HFFc6 (cell line): ENCODE measurements at places on chromosomes 7 and 10. TPM values are rescaled to one million over a fixed set of nuclear protein-coding genes. Genes with fewer than 3 reads are reported as not detected.
A peak's percentile ranks its signal among the peaks of the same experiment; 100 is the strongest.

CLCN1 gene
- not detected in 3 replicates for total RNA-seq

- H3K27ac ChIP-seq, result no peak overlapping the region
- no peak overlapping the region for H3K4me3 ChIP-seq
- H3K27me3 ChIP-seq, result no peaks in the 10 kb centered on the region; the same call in 1 of the 2 replicates
- no peaks in the 10 kb centered on the region for H3K36me3 ChIP-seq
Measured at GRCh38 chr7:142542105-142542504, 207.2 kb upstream of the PRSS1 start.

- no peak for DNase-seq
- no peaks in the 10 kb centered on the region for H3K36me3 ChIP-seq
- no peak overlapping the region for H3K27ac ChIP-seq
- peaks cover 1% of the 10 kb centered on the region for H3K27me3 ChIP-seq
Measured at GRCh38 chr10:86298501-86299001, 68.0 kb downstream of the GRID1 start.

ENKUR gene
- total RNA-seq, result 0.14 to 0.18 TPM (median 0.17 TPM) in 3 replicates

- peak within 1 kb of the TSS; percentile 43 for H3K4me3 ChIP-seq
- DNase-seq, result peak; percentile 15
- no peaks in the 10 kb centered on the region for H3K4me1 ChIP-seq
- H3K36me3 ChIP-seq, result no peaks in the 10 kb centered on the region
- H3K27me3 ChIP-seq, result no peaks in the 10 kb centered on the region
- H3K27ac ChIP-seq, result no peak within 1 kb of the TSS
Measured at GRCh38 chr7:50092579-50093491, at the start of gene ZPBP. Gene ZPBP (minus strand): TSS chr7:50093246. CDS start chr7:50093194, 52 bp downstream.

HYAL4 gene
- not detected in 3 replicates for total RNA-seq

SFMBT2 gene
- total RNA-seq, result 0.05 to 0.12 TPM (median 0.05 TPM) in 3 replicates

- H3K27me3 ChIP-seq, result peaks cover 8% of the 10 kb centered on the region
- H3K36me3 ChIP-seq, result no peaks in the 10 kb centered on the region
- no peak for DNase-seq
- no peak overlapping the region; the same call in 1 of the 2 replicates for H3K27ac ChIP-seq
- H3K4me3 ChIP-seq, result no peak overlapping the region
- H3K4me1 ChIP-seq, result peaks cover 48% of the 10 kb centered on the region
Measured at GRCh38 chr10:46314071-46314470, 27.3 kb downstream of the ANTXRL start.

DNA sequence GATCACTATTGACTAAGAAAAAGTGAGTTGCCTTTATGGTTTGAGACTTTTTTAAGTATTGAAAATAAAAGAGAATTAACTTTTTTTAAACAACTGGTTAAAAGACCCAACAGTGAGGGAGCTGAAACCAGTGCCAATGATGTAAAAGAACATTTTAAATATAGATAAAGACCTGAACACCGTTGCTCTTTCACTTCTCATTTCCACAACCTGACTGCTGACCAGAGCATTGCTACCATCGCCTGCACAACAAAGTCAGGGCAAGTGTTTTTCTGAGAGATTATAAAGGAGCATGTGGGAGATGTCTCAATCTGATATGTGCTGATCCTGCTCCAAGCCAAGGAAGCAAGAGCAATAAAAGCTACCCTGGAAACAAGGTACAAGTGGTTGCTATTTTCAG is 34.7 kb downstream of the IMMP2L start:
- no peak for DNase-seq
- peaks cover 16% of the 10 kb centered on the region for H3K4me1 ChIP-seq
- no peaks in the 10 kb centered on the region for H3K27me3 ChIP-seq

DNA sequence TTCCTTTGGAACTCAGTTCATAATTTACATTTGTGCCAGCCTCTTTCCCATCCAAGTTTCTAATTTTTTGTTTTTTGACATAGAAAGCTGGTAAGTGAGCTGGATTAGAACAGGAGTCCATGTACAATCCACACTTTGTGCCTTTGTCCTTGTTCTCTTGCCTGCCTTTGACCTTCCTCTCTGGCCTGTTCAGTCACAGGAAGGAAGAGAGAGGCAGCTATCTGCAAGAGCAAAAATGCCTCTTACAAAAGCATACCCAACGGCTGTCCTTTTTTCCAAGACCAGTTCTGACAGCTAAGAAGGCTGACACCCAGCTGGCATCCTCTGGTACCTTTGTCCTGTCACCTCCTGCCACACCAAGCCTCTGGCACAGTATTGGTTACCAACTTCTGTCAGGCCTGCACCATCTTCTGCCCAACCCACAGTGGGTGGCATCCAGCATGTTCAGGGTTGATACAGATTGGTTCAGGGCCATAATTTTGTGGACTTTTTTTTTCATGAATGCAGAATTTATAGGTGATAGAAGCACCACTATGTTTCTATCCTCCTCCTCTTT is 133.7 kb upstream of the KLF14 start:
- peaks cover 97% of the 10 kb centered on the region for H3K36me3 ChIP-seq
- peaks cover 81% of the 10 kb centered on the region for H3K27me3 ChIP-seq
- no peak for DNase-seq
- peak overlapping the region; percentile 80 for H3K27ac ChIP-seq
- peaks cover 99% of the 10 kb centered on the region for H3K4me1 ChIP-seq

GRCh38 chr10:79130255-79130654 is 61.5 kb downstream of the ZMIZ1 start:
- peaks cover 24% of the 10 kb centered on the region for H3K36me3 ChIP-seq
- no peaks in the 10 kb centered on the region; the same call in 1 of the 2 replicates for H3K27me3 ChIP-seq
- H3K27ac ChIP-seq, result peak overlapping the region; percentile 72
- DNase-seq, result no peak

DNA sequence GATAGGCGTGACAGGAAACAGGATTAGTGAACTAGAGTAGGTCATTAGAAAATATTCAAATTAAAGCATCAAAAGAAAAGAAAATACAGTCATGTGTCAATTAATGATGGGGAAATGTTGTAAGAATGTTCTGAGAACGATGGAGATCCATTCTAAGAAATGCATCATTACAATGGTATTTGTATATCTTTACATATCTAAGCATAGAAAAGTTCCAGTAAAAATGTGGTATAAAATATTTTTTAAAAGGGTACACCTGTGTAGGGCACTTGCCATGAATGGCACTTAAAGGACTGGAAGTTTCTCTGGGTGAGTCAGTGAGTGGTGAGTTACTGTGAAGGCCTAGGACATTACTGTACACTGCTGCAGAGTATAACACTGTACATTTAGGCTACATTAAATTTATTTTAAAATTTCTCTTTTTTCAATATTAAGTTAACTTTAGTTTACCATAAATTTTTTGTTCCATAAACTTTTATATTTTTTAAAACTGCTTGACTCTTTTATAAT is 282.5 kb downstream of the BMPER start:
- H3K36me3 ChIP-seq, result no peaks in the 10 kb centered on the region
- H3K4me1 ChIP-seq, result peaks cover 29% of the 10 kb centered on the region
- H3K4me3 ChIP-seq, result no peak overlapping the region

TMEM236 gene
- total RNA-seq, result 0.08 to 0.15 TPM (median 0.09 TPM) in 3 replicates

DNA sequence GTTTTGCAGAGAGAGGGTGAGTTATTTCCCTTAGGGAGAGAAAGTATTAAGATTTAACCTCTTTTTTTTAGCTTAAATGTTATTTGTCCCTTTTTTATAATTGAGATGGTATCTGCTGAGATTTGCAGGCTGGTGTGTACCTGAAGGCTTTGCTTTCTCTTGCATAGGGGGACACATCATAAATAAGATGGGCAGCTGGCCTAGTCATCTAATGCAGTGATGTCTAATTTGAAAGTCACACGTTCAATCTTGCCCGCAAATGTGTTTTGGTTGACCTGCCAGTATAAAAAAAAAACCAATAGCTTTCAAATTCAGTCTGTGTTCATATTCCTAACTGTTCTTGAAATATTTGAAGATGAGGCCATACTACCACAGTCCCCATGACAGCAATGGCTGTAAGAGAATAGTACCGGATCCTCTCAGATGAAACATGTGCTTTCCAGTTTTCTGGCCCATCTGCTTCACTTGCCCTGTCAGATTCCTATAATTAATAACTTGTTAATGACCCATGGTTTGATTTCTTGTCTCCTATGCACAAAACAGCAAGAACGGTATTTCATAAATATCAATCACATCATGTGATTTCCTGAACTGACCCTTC is 914.2 kb downstream of the IPMK start:
- no peak for DNase-seq
- H3K27me3 ChIP-seq, result no peaks in the 10 kb centered on the region
- no peaks in the 10 kb centered on the region for H3K36me3 ChIP-seq
- H3K4me1 ChIP-seq, result no peaks in the 10 kb centered on the region
- H3K4me3 ChIP-seq, result no peak overlapping the region

DNA sequence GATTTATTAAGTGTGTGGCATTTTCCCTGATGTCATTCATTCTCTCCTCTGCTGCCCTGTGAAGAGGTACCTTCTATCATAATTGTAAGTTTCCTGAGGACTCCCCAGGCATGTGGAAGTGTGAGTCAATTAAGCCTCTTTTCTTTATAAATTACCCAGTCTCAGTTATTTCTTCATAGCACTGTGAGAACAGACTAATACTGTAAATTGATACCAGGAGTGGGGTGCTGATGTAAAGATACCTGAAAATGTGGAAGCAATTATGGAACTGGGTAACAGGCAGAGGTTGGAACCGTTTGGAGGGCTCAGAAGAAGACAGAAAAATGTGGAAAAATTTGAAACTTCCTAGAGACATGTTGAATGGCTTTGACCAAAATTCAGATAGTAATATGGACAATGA is 711.8 kb upstream of the GRM3 start:
- H3K4me1 ChIP-seq, result no peaks in the 10 kb centered on the region
- DNase-seq, result no peak
- H3K27me3 ChIP-seq, result no peaks in the 10 kb centered on the region

DNA sequence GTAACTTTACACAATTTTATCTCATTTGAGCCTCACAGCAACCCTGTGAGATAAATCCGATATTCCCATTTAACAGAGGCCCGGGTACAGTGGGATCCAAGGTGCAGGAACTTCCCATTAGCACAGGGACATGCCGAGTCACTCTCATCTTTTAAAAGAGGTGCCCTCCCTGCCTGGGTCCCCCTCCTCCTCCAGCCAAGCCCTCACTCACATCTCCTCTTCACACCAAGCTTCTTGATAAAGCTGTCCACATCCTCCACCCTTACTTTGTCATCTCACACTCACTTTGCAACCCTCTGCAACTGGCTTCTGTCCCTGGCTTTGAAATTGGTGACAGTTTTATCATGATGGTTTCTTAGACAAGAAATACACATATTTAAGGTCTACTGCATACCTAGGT is 144.6 kb upstream of the RHEB start:
- no peak overlapping the region for H3K4me3 ChIP-seq
- peaks cover 2% of the 10 kb centered on the region for H3K27me3 ChIP-seq
- H3K4me1 ChIP-seq, result peaks cover 46% of the 10 kb centered on the region
- H3K36me3 ChIP-seq, result peaks cover 12% of the 10 kb centered on the region; the same call in 1 of the 2 replicates
- H3K27ac ChIP-seq, result no peak overlapping the region

DNA sequence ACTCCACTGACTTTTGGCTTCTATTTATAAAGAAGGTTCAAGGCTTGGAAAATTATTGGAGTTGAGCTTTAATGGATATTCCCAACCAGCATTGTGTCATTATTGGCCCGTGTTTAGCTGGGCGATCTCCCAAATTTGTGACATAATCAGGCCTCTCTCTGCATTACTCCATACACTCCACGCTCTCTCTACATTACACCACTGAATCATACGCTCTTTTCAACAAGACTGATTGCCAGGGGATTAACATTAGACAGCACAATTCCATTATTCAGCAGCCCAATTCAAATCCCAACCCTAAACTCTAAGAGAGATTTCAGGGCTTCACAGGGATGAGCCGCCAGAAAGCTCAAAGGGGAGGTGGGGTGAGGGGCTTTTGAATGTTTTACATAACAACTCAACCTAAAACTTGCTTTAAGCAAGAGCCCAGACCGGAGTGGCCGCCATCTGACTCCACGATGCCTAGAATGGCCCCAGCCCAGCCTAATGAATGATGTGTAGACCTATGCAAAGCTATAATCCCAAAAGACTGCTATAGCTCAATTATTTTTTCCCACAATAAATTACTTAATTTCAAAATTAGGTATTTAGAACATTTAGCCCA is 61.8 kb downstream of the FGFR2 start:
- no peaks in the 10 kb centered on the region for H3K36me3 ChIP-seq
- no peak overlapping the region for H3K27ac ChIP-seq
- DNase-seq, result no peak
- no peak overlapping the region for H3K4me3 ChIP-seq
- H3K27me3 ChIP-seq, result no peaks in the 10 kb centered on the region

- no peak overlapping the region for H3K4me3 ChIP-seq
- H3K4me1 ChIP-seq, result peaks cover 28% of the 10 kb centered on the region
- DNase-seq, result no peak
- no peaks in the 10 kb centered on the region for H3K36me3 ChIP-seq
Measured at GRCh38 chr7:7519528-7519927, 16.1 kb downstream of the COL28A1 start.

DNA sequence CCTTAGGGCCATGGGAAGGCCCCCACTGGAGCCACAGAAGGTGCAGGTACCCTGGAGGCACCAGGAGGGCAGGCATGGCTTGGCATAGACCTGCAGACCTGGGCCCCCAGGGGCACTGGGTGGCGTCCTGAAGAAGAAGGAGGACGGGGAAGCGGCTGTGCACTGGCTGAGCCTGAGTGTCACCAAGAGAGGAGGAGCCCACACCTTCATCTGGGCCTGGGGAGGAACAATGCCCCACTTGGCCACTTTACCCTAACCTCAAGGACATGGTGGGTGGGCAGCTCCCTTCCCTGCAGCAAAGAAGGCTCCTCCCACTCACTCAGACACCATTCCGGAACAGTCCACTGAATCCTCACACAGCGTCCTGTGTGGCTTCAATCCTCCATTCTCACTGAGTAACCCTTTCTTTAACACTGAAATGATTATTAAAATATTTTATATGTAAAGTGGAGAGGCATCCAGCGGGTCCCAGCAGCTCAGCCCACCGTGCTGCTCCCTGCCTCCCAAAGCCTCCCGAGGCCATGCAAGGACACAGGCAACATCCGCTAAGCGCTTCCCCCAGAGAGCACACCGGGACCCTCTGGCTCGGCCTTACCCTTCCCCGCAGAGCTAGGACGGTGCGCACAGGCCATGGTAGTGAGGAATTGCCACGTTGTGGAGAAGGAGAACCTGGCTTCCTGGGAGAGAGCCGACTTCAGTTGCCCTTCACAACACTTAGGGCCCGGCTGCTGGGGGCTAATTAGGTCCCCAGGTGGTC is 516.7 kb upstream of the MGMT start:
- no peaks in the 10 kb centered on the region for H3K4me1 ChIP-seq
- no peak for DNase-seq
- peaks cover 15% of the 10 kb centered on the region for H3K36me3 ChIP-seq
- H3K27ac ChIP-seq, result no peak overlapping the region
- no peak overlapping the region for H3K4me3 ChIP-seq
